Lower leg skin (tissue), 4 donors: ENCODE measurements at places on chromosomes 6 and 20. TPM values are rescaled to one million over a fixed set of nuclear protein-coding genes. Genes with fewer than 3 reads are reported as not detected.

Gene SH3BGRL2
- total RNA-seq = 61.2 TPM

Gene PLA2G7
- 7.1 TPM for total RNA-seq

Gene MYT1
- total RNA-seq = not detected

Gene HDGFL1
- total RNA-seq = not detected

Gene PIGT
- 50.0 TPM for total RNA-seq

Gene LINC00237
- total RNA-seq = 0.32 TPM

Gene CALHM5
- 0.34 TPM for total RNA-seq

Gene ELOVL2
- not detected for total RNA-seq

Gene ZSCAN16
- total RNA-seq = 4.6 TPM

Gene VWA7
- 1.2 TPM for total RNA-seq

Gene ZSCAN9
- 3.3 TPM for total RNA-seq

Gene MICAL1
- total RNA-seq = 29.5 TPM

Gene MUCL3
- not detected for total RNA-seq

Gene ABHD16B
- not detected for total RNA-seq

Gene RGS17
- not detected for total RNA-seq

Gene CRISP3
- 4.3 TPM for total RNA-seq

Gene TUBB2B
- total RNA-seq = 3.5 TPM

Gene TMC2
- not detected for total RNA-seq

Gene MUC21
- total RNA-seq = not detected

Gene TRAPPC3L
- total RNA-seq = not detected

Gene STX11
- 14.4 TPM for total RNA-seq

Gene BPI
- total RNA-seq = not detected

Gene PDE10A
- total RNA-seq = 1.4 TPM

Gene SNAP25
- total RNA-seq = not detected

Gene RIOK1
- 17.5 TPM for total RNA-seq

Gene PSMA7
- total RNA-seq = 240 TPM

Gene OR2J3
- not detected for total RNA-seq

Gene LTB
- not detected for total RNA-seq

Gene MEI4
- not detected for total RNA-seq

Gene CNR1
- total RNA-seq = 2.6 TPM

Gene TBXT
- not detected for total RNA-seq

Gene C6orf58
- total RNA-seq = not detected

Gene CPXM1
- 3.6 TPM for total RNA-seq

Gene TGM3
- 64.1 TPM for total RNA-seq

Gene VNN1
- 0.23 TPM for total RNA-seq

Gene GTSF1L
- total RNA-seq = not detected

Gene ULBP2
- total RNA-seq = not detected

Gene PTCHD4
- total RNA-seq = not detected

Gene CCN6
- total RNA-seq = 2.9 TPM

Gene CPNE5
- 0.81 TPM for total RNA-seq

Gene NELFCD
- total RNA-seq = 48.2 TPM

Gene MDFI
- total RNA-seq = 36.9 TPM

Gene C20orf144
- total RNA-seq = not detected

Gene LHFPL5
- total RNA-seq = not detected

Gene CD40
- total RNA-seq = 12.0 TPM

Gene PBOV1
- total RNA-seq = not detected

Gene CLDN20
- total RNA-seq = 0.34 TPM

Gene PRDM1
- 32.8 TPM for total RNA-seq

Gene MAP3K5
- 32.4 TPM for total RNA-seq

Gene ZBTB46
- total RNA-seq = 6.7 TPM
